ENCODE measurements at places on chromosomes 2 and 18. TPM values are rescaled to one million over a fixed set of nuclear protein-coding genes. Genes with fewer than 3 reads are reported as not detected.

- no peak for DNase-seq
These were observed 39.1 kb upstream of the NABP1 start for GRCh38 chr2:191638802-191639172.

DNA sequence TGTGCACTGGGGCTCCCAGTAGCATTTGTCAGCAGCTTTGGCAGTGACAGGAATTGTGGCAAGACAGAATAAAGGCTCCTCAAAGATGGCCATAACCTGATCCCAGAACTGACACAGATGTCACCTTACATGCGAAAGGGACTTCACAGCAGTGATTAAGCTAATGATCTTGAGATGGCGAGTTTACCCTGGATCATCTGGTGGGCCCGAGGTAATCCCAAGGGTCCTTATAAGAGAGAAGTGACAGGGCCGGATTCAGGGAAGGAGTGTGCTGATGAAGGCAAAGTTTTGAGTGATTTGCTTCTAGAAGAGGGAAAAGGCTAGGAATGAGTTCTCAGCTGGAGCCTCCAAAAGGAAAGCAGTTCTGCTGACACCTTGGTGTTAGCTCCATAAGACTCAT lies 333.9 kb downstream of the LPIN1 start:
- DNase-seq = no peak

DNA sequence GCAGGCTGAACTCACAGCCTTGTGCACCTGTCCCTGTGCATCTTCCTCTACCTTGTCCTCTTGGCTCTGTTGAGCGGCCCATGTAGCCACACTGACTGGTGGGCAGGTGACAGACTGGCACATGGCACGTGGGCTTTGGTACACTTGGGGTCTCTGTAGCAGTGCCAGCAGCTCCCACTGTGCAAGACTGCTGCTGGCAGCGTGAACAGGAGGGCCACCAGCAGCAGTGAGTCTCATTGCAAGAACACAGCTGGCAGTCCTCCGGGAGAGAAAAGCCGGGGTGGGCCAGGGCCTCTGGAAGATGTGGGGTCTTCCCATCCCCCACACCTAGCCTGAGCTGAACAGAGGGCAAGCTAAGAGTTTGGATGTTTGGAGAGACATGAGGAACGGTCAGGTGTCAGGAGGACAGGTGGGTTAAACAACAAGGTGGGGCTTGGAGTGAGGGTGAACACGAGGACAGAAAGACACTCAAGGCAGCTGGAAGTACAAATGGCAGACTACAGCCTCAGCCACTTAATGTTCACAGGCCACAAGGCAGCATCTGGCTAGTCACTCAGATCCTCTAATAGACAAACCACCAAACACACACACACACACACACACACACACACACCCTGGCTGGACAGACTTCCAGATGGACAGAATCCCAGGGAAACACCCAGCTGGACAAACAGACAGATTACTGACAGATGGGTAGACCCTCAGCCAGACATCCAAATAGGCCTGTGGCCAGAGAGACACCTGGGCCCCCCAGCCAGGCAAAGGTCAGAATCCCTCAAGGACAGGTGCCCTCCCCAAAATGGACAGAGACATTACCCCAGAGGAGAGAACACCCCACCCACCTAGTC lies 2.3 kb upstream of the PTPN18 start:
- peak; percentile 46 for DNase-seq

GRCh38 chr2:6794448-6794847 lies 71.3 kb downstream of the CMPK2 start:
- no peak for DNase-seq

DNA sequence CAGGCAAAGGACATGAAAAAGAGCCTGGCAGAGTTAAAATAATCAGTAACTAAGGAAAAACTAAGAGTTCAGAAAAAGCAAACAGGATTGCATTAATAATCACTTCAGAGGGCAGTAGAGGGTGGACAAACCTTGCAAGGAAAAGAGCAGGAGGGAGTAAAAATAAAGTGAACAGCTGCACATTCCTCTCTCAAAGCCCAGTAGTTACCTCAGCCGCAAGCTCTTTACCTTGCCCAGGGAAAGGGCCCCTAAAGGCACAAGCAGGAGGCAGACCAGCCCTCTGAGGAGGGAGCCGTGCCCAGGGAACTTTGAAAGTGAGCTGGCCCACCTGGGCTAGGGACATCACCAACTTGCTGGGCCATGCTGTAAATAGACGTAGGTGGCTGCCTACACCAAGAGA lies 196.9 kb downstream of the C1D start:
- no peak for DNase-seq

- no peak for DNase-seq
These were observed 6.8 kb downstream of the ITM2C start for GRCh38 chr2:230871361-230872150.

DNA sequence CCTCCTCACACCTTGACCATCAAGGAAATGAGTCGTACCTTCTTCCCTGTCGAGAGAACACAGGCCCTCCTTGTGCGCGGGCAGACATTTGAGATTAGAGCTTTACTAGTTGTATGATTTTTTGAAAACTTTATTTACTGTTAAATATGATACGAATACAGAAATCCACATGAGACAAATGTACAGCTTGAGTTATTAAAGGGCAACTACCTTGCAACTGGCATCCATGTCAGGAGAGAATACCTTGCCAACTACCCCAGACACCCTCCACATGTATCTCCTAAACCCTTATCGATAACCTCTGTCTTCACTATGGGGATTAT lies 28.3 kb downstream of the KLHL23 start:
- no peak for DNase-seq

Gene HTR2B
- not detected for total RNA-seq

Measured in OCI-LY7 (cell line).